SW 1271 (cell line): ENCODE measurements at places on chromosomes 7 and 10.

DNA sequence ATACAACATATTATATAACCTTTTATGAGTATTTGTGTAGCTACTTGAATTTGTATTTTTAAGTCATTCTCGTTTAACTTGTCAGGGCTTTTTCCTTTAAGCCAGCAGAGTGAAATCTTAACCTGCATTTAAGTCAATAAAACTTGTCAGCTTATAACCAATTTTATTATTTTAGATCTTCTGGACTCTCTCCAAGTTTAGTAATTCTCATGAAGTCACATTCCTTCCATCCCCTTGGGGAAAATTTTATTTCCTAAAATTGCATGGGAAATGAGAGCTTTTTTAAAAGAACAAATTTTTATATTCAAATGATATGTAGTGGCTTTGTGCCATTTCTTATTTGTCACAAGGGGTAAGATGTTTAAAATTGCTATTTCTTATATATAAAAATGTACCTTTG lies 74.0 kb downstream of the SEPTIN7 start:
- DNase-seq: no peak

- DNase-seq: no peak
Observed at GRCh38 chr10:77253147-77253545, 384.5 kb downstream of the KCNMA1 start.

DNA sequence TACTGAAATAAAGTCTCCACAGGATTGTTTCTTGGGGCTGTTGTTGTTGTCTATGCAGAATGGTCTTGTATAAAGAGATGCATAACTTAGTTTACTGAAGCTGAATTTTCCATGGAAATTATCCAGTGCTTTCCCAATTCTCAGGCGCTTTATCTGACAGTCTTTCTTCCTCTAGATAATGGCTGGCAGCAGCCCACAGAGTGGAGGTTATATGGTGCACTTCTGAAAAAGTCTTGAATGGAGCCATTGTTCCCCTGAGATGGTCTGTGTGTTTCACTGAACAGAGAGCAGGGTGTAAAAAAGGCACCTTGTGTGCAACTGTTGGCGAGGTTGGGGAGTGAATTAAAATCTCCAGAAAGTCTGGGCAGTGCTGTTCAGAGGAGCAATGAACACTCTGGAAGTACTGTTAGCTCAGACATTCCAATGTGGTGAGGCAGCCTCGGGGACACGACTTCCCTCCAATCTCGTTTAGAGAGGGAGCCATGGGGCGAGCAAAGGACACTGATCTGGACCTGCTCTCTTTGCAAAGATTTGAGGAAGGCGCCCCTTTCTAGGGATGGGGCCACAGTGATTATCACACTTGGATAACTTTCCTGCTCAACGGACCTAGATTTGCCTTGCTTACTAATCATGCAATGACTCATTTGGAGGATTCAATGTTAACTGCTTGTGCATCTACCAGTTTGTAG lies 2.0 kb upstream of the PLCE1 start:
- DNase-seq: peak; percentile 15

DNA sequence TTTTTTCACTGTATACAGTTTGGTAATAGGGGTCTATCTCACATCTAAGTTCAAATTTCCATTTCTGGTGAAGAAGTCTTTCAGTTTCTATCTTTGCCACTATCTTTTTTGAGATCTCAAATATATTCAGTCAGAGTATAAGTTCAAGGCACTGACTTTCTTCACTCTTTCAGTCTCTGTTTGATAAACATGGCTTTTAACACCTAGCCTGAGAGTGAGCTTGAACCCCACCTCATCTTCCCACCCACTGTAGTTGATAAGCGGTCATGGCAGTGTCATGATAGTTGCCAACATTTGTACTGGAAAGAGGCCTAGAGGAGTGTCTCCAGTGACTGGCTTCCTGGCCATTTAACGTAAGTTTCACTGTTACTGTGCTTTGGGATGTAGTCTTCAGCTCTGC lies 41.2 kb upstream of the AGR3 start:
- DNase-seq: no peak

- DNase-seq: no peak
Observed at GRCh38 chr10:102511583-102512274, 8.0 kb downstream of the SUFU start.

- no peak for DNase-seq
Observed at GRCh38 chr10:130986846-130987245, 324.7 kb downstream of the TCERG1L start.

GRCh38 chr10:88067737-88068136 lies 204.3 kb downstream of the PTEN start:
- DNase-seq: no peak

GRCh38 chr10:115022733-115023132 lies 70.4 kb upstream of the ATRNL1 start:
- DNase-seq: no peak

GRCh38 chr10:122730238-122730637 lies 30.6 kb upstream of the C10orf120 start:
- no peak for DNase-seq

DNA sequence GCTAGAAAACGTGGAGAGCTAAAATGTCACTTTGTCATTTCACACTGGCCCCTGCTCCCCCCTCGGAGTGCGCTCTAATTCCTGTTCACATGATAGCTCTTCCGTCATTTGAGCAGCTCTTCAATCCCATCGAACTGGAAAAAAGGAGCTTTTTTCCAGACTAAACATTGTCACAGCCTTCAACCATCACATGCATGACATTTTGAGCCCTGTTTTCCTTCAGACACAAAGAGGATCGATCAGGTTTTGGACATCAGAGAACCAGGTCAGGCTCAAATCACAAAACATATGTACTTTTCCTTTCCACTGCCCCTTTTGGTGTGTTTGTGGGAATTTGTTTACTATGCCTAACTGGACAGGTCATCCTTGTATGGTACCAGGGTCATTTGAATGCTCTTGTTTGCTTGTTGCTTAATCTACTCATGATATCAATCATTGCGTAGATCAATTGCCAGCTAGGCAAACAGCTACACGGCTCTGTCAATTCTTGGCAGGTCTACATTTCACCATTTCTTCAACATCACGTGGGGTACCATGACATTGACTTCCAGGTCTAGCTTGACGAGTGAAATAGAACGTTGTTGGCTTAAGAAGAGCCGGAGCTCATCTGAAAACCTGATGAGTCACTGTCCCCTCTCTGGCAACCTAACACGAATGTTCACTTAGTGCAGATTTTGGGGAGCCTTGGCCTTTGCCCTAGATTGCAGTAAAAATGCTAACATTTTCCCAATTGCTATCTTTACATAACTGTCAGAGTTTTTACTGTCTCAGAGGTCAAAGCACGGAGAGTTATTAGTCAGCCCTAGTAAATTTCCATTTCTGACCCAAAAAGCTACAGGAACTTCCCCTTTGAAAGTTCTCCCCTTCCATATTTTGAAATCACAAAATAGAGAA lies 87.3 kb downstream of the LYZL2 start:
- DNase-seq: no peak

GRCh38 chr7:6654842-6655610 lies 17.9 kb downstream of the ZNF316 start:
- DNase-seq: no peak

DNA sequence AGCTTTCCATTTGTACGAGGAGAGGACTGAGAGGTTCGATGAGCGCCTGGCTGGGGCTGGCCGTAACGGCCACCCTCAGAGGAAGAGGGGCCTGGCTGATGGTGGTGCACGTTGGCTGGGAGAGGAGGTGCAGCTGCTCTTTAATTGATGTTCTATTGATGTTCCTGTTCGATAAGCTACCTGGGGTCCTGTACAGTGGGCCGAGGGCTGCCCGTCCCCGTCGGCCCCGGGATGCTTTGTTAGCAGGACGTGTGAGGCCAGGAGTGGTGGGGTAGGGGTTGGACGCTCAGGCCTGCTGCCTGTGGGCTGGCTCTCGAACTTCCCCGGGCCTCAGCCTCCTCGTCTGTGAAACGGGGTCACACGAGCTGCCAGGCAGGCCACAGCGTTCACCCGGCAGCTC lies 25.4 kb downstream of the FAM20C start:
- DNase-seq: no peak

GRCh38 chr10:122640921-122641320 lies 58.7 kb downstream of the C10orf120 start:
- DNase-seq: no peak

- peak; percentile 30 for DNase-seq
Observed at GRCh38 chr10:58334817-58335305, at the start of gene UBE2D1. Gene UBE2D1 (plus strand): TSS chr10:58335006. CDS start chr10:58335202, 196 bp downstream.

DNA sequence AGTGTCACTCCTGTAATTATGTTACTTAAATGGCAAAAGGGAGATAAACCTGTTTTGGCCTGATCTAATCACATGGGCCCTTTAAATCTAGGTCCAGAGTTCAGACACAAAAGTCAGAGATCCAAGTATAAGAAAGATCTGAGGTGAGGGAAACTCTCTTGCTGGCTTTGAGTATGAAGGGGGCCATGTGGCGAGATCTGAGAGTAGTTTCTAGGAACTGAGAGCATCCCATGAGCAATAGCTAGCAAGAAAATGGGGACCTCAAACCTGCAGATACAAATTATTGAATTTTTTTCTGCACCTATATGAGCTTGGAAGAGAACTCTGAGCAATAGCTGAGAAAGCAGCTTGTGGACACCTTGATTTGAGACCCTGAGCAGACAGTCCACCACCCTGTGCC lies 27.6 kb downstream of the ANKRD7 start:
- no peak for DNase-seq
